ENCODE measurements at places on chromosomes 5 and 9. TPM values are rescaled to one million over a fixed set of nuclear protein-coding genes. Genes with fewer than 3 reads are reported as not detected.

The SLC23A1 gene
- polyA plus RNA-seq: 11.9 TPM

The NUTM2F gene
- not detected for polyA plus RNA-seq

The GRXCR2 gene
- not detected for polyA plus RNA-seq

The DIPK1B gene
- 0.22 TPM for polyA plus RNA-seq

- DNase-seq: peak; percentile 65
Observed at GRCh38 chr5:54844905-54845566, 140.4 kb downstream of the ESM1 start.

GRCh38 chr9:85746309-85746708 lies 4.6 kb upstream of the AGTPBP1 start:
- no peak for DNase-seq

GRCh38 chr9:98795295-98795955 lies 930 bp downstream of the ANKS6 start:
- DNase-seq: no peak

DNA sequence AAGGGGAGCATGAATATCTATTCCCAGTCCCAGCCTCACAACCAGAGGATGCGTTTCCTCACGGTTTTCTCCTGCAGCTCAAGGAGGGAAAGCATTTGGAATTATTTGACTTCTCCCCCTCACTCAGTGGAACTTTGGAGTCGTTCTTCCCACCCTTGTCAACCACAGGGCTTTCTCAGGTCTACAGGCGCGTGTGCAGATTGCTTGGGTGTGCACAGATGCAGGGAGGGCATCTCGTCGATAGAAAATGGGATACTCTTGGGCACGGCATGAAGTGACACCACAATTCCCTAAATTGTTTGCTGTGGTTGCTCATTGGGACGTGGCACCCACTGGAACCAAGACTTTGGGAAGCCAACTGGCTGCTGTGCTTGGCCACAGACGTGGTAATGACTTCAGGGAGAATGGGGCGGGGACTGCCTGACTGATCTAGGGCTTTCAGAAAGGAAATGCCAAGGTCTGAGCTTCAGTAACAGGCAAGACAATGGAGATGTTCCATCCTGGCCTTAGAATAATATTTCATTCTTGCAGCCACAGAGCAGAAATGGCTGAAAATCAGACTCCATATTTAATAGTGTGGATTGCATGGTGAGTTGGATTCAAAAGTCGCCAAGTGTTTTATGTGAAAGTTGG lies 12.2 kb upstream of the OBP2B start:
- no peak for DNase-seq

DNA sequence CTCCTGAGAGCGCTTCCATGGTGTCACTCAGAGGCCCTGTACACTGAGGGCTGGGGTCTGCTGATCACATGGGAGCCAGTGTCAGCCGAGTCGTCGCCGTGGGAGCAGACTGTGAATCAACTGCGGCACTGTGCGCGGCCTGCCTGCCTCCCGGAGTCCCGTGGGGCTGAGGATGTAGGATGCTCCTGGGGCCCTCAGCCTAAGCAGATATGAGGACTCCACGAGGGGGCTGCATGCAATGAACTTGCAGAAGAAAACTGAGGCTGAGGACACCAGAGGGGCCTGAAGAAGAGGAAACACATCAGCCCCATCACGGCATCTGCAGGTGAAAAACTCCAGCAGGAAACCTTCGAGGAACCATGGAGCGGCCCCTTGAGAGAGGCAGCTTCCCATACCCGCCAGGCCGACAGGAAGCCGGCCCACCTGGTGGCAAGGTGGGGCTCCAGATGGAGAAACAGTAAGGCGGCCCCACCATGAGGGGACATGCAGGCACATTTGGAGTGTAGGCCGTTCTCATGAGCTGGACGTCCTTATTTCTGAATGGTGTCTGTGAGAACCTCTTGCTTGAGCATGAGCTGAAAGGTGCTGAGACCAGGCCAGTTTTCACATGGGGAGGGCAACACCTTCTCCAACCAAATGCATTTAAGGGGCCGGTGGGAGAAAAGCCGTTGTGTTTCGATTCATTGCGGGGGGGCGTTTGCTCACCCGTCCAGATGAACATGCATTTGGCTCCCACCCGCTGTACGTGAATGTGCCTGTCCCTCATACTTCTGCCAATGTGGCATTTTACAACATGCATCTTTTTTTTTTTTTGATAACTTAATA lies 35.2 kb upstream of the ADAMTS2 start:
- DNase-seq: no peak

DNA sequence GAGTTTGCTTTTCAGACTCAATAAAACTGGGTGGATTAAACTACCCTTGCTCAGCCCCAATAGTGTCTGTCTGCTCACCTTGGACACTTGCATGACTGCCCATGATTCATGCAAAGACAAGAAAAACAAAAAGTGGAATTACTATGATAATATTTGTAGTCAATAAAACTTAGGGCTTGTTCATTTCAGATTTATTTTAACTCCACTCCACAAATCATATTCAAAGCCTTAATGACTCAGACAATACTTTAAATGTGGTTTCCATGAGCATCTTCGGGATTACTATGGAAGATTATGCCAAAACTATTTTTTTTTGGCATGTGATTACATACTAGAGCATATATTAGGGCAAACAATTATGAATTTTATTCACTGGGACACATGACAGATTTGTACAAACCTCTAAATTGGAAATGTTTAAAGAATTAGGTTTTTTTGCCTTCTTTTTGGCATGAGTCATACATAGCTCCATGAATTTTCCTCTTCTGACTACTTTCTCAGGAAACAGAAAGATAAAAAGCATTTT lies 468.9 kb downstream of the ACTL7B start:
- no peak for DNase-seq

DNA sequence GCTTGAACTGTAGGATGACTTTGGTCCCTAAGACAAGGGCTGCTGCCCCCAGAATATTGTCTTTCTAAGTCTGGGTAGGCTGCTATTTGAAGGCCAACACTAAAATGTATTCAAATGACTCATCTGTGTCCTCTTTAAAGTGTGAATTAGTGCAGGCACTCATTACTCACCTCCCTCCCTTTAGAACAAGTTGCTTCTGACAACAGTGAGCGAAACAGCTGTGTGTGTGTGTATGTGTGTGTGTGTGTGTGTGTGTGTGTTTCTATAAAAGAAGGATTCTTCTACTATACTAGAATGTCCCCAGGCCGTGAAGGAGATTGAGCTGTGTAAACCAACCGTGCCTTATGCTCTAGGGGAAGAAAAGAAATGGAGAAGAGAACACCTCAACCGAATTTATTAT lies 1337.2 kb downstream of the PTPRD start:
- no peak for DNase-seq

Measured in small intestine (tissue), 16 donors.